ENCODE measurements at places on chromosomes 7 and 10.

GRCh38 chr7:129188372-129188891 lies at the start of gene SMO:
Gene SMO, plus strand, starts transcription at chr7:129188633. Its CDS starts 519 bp downstream, at chr7:129189152.
- DNase-seq: peak; percentile 27

GRCh38 chr10:50993771-50994251 lies 80.5 kb upstream of the PRKG1 start:
- no peak for DNase-seq

DNA sequence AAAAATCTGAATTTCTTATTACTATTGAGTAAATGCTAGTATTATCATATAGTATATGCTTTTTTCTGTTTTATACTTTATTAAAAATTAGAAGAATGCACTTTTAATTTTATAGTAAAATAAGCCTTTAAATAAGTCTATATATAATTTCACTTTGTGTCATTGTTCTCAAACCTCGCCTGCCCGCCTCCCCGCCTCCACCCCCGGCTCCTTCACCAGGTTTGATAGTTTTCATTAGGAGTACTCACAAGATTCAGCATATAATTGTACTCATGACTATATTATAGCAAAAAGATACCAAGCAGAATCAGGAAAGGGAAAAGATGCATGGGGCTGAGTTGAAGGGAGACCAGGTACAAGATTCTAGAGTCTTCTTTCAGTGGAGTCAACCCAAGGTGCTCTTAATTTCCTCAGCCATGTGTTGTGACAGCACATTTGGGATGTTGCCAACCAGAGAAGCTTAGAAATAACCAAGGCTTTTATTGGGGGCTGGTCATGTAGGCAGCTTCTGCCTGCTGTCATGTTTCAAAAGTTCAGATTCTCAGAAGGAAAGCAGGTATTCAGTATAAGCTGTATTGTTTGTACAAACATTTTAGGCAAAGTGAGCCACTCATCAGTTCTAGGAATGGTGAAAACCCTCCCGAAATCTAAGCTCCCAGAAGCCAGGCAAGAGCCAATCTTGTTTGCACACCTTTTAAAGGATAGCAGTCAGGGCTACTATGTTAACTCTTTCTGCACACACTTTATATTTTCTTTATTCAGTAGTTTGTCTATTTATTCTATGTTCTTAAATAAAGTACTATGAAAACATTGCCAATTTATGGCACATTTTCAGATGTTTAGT lies 12.3 kb downstream of the NHLRC2 start:
- DNase-seq: peak; percentile 51

DNA sequence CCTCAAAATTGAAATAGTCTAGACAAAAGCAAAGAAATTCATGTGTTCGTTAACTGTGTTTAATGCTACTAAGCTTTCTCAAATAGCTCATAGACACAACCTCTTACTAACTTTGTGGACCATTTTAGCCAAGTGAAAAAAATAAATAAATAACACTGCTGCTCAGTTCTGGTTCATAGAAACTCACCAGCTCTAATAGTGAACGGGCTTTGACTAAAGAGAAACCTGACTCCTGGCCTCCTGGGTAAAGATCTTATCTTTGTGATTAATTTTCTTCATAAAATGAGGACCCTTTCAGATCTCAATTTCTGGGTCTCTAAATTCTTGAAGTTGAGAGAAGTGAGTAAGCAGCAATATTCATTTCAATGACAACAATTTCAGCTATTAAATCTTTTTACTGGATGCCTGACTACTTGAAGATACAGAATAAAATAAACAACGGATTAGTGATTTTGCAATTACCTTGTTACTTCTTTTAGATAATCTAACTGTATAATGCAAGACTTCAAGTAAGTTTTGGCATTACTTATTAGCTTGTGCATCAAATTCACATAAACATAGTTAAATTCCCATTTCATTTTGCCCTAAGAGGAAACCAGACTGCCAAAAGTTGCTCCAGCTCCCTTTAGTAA lies 3.1 kb downstream of the CADPS2 start:
- DNase-seq: no peak

DNA sequence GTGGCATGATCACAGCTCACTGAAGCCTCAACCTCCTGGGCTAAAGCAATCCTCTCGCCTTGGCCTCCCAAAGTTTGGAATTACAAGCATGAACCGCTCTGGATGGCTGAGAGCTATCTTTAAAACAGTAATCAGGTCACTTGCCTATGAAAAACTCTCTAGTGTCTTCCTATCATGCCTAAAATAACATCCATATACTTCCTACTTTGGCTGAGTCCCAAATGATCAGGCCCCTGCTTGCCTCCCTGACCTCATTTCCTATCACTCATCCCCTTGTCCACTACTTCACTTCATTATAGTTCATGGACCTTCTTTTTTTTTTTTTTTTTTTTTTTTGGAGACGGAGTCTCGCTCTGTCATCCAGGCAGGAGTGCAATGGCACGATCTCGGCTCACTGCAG lies 28.0 kb downstream of the SEPTIN7 start:
- DNase-seq: no peak

- DNase-seq: no peak
Measured at GRCh38 chr10:1086787-1087186, 30.6 kb downstream of the WDR37 start.

- no peak for DNase-seq
Measured at GRCh38 chr10:32237644-32238345, 109.2 kb downstream of the EPC1 start.

- peak; percentile 73 for DNase-seq
Measured at GRCh38 chr10:125015356-125015944, 73.5 kb downstream of the ZRANB1 start.

DNA sequence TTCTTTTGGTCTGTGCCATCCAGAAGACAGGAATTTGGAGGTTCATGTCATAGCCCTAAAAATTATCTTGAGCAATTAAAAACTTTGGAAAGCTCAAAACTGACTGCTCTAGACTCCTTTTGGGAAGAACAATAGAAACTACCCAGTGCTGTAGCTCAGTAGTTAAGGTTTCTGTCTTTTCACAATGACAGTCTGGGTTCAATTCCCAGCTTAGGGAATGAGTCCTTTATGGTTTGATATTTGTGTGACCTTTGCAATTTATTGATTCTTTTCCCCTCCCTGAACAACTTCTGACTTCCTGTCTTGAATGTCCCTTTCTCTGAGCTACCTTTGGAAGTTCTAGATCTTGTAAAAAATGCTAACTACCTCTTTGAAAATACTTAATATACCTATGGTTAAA lies 603.3 kb upstream of the IGFBP3 start:
- no peak for DNase-seq

DNA sequence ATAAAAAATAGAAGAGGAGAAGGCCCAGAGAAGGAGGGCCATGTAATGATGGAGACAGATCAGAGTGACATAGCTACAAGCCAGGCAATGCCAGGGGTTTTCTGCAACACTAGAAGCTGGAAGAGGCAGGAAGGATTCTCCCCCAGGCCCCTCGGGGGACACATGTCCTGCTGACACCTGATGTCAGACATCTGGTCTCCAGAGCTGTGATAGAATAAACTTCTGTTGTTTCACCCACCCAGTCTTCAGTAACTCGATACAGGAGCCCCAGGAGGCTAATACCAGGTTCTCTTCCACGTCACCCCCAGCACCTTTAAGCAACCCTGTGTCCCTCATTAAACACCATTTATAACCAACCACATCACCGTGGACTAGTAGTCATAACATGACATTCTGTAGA lies 94.9 kb downstream of the TMEM130 start:
- DNase-seq: no peak

GRCh38 chr10:24551161-24551560 lies 172.5 kb downstream of the ARHGAP21 start:
- no peak for DNase-seq

GRCh38 chr7:1121476-1121875 lies 33.6 kb downstream of the GPER1 start:
- DNase-seq: no peak

- DNase-seq: no peak
Measured at GRCh38 chr10:35657621-35658020, 15.5 kb upstream of the FZD8 start.

DNA sequence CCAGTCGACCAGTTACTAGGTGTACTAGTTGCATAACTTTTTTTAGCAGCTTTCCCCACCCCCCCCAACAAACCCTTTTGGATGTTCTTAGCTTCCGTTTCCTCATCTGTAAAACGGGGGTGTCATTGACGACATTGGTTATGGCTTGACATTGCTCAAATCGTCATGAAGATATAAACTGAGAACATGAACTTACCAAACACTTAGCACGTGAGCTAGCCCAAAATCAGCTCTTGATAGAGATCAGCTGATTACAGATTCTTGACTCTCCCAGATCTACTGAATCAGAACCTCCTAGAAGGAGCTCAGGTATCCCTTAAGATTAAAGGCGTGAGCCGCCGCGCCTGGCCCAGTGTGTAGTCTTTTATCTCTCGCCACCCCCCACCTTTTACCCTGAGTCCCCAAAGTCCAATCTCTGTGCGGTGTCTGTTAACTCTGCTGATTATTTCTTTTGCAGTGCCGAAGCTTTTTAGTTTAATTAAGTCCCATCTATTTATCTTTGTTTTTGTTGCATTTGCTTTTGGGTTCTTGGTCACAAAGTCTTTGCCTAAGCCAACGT lies 1.0 kb upstream of the GNA12 start:
- no peak for DNase-seq

DNA sequence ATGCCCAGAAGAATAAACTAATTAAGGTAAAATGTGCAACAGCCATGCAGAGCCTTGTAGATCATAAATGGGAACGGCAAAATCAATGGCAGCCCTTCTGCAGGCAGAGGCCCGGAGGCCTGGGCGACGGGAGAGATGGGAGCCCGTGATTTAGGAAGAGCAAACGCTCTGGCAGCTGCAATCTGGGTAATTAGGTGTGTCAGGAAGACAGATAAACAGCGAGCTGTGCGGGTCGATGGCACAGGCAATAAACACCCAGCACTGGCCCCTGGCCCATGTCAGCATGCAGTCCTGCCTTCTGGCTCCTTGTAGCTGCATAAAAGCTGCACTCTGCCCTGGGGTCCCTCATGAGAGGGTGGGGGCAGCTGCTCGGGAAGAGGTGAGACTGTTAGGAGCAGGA lies 78.0 kb downstream of the GOLGA7B start:
- no peak for DNase-seq

GRCh38 chr7:151754142-151754590 lies 122.7 kb downstream of the PRKAG2 start:
- DNase-seq: peak; percentile 49

DNA sequence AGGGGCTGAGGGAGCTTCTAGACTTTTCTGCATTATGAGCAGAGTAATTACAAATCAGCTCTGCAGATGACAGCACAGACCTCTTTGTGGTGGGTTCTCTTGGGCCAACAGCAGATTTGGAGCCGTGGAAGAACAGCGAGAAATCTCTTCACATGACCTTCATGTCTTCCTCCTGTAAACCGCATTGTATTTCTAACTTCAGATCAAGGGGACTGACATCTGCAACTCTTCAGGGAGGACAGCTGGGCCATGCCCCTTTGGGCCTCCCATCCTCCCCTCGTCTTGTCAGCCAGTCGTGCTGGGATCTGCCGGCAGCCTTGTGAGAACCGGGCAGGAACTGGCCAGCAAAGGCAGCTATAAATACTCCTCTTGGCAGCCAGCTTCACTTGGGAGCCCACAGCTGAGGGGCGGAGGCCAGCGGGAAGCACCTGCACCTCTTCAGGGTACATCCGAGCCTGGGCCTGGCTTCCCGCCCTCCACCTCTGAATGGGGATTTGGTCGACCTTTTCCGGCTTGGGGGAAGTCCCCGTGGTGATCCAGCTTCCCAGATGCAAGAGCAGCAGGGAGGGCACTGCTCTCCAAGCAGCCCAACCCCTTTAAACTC lies 54.7 kb downstream of the STEAP1B start:
- peak; percentile 4 for DNase-seq

- no peak for DNase-seq
Measured at GRCh38 chr7:80150611-80151273, 16.1 kb downstream of the GNAI1 start.

DNA sequence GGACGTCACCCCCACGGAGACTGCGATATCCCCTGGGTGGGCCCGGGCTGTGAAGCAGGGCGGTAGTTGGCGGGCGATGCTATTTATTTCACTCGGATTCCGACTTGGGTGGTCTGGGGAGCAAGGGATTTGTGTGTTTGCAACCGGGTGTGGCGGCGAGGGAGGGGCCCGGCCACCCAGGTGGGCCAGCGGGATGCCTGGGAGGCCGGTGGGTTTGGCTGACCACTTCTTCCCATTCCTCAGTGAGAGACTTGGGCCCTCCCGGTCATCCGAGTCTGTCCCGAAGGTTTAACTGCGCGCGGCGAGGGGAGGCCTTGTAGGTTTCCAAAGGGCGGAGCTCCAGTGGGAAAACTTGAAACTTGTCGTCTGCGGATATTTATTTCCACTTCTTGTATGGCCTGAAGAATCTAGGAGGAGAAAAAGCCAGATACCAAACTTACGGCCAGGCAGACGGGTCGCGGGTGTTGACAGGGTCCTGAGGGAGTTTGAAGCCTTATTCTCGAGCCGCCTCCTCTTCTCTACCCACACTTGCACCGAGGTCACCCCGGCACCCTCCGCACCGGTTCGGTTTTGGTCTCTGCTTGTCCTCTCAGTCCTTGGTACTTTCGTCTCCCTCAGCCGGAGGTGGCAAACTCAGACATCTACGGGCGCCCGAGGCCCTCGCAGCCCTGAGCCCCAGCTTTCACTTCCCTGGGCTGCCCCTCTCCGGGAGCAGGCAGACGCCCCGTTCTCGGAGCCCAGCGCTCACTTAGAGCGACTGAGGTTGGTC lies 17.9 kb downstream of the ZNF316 start:
- no peak for DNase-seq

DNA sequence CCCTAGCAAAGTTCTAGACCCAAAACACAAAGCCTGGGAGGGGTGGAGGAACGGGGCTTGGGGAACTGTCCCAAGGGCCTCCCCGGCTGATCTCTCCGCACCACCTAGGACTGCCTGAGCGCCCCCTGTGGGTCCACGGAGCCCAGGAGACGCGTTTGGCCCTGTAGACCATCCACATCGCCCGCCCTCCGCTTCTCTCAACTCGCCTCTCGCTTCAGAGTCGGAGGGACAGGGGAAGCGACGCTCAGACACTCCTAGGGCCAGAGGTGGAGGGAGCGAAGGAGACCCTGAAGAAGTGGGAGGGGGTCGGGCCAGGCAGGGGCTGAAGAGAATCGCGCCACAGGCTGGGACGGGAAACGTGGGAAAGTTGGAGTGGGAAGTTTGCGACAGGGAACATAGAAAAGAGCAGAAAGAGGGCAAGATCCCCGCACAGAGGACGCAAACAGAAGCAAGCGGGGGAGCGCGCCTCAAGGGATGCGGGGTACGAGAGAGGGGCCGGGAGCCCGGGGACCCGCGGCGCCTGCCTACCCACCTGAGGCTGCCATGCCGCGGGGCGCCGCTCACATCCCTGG lies 378 bp downstream of the PIK3AP1 start:
- DNase-seq: peak; percentile 95

DNA sequence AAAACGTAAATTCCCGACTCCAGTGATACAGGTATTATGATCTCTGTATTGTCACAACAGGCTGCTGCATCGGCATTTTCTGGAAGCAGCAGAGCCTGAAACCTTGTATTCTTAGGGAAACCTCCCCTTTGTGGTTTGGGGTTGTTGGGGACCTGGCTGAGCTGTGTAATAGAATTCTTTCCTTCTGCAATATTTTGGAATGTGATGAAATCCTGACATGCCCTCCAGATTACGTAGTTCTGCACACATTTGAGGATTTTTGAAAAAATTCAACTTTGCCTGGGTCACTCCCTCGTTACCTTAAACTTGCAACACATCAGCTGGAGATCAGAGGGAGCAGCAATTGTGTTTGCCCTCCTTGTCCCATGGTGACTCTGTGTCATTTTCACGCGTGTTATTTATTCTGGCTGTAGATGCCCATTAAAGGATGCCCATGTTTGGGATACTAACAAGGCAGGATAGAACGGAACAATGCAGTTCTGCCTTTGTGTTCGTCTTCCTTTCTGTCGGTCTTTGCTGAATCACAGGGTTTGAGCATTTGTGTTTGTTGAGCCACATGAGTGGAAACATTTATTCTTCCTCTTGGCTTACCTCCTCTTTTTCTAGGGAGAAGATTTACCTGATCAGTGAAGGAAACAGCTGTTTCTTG lies 181.7 kb downstream of the TCF7L2 start:
- no peak for DNase-seq

All from hematopoietic multipotent progenitor cell treated with erythropoietin and hydrocortisone succinate and interleukin-3 and kit ligand, for 6 days (in vitro differentiated cells).